Occipital lobe (tissue), 3 donors: ENCODE measurements at places on chromosomes 11 and 22. TPM values are rescaled to one million over a fixed set of nuclear protein-coding genes. Genes with fewer than 3 reads are reported as not detected.

DNA sequence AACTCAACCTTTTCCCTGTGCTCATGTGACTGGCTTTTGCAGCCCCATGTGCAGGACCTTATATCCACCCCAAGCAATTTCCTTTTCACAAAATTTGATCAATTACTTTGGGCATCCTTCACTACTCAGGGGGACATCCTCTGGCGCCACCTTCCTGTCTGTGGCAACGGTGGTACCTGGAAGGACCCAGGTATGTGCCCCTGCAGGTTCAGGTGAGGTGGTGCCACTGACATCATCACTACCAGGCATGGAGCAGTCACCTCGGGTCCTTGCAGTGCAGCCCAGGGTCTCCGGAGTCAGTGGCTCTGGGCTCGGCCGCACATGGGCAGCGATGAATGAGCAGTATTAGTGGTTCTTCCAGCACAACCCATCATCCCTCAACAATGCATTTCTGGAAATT is 37.7 kb upstream of the B3GAT1 start:
- no peak for DNase-seq

GRCh38 chr11:121932646-121933185 is 183.3 kb downstream of the BLID start:
- DNase-seq: no peak

Gene HSPB2
- 0.31 TPM for total RNA-seq

Gene CCDC89
- 0.47 TPM for total RNA-seq

Gene KCNC1
- 7.3 TPM for total RNA-seq

GRCh38 chr11:116234989-116235568 is 537.7 kb downstream of the BUD13 start:
- no peak for DNase-seq

DNA sequence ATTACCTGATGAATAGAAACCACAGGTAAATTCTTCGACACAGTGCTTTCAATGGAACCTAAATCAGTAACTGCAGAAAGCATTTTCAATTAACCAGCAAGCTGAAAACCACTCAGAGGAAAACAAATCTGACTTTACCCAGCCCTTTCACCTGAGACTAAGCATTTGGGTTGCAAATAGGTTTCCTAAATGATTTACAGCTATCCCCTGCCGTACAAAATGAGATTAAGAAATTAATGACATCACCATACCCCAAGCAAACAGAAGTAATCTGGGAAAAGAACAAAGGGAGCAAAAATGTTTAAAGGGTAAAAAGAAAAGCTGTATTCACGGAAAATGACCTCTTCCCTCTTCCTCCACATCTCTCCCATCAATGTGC is 584 bp downstream of the NOX4 start:
- no peak for DNase-seq

Gene TEX54
- not detected for total RNA-seq

DNA sequence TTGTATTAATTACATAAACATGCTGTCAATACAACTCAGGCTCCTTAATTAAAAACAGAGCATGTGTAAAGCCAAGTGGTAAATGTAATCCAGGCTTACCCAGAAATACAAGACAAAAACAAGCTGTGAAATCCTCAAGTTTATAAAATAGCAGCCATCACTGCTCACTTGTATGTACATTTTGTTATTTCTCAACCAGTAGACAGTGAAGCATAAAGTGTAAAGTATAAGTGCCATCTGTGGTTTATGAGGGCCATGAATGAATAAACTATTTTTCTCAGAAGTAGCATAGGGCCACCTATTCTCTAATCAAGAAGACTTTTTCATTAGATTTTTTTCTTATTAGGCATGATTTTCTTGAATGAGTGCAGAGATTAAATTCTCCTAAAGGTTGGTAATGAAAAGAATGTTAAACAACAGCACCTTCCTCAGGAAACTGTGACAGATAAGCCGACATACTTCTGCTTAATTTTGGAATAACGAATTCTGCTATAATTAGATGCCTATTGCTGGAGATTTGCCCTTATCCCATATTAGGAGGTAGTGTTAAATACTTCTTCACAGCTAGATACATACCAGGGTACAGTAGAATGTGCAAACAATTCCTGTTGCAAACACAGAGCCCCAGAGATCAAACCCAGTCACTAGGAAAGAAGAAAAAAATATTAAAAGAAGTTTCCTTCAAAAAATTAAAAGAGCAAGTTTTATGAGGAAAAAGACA is 13.0 kb downstream of the SLC5A12 start:
- no peak for DNase-seq

DNA sequence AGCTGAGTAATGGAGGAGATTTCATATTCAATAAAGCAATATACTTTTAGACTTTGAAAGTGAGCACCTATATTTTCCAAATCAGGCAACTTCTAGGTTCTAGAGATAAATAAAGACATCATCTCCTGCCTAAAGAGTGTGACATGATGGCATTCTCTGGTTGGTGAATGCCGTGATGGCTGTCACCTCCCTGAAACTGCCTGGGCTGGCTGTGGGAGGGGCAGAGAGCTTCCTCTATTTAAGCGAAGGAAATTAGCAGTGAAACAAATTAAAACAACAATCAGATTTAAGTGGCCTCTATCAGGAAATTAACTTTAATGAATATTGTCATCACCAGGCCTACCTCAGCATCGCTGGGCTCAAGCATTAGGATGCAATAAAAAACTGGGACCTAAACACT is 113.9 kb downstream of the ARL14EP start:
- DNase-seq: no peak

DNA sequence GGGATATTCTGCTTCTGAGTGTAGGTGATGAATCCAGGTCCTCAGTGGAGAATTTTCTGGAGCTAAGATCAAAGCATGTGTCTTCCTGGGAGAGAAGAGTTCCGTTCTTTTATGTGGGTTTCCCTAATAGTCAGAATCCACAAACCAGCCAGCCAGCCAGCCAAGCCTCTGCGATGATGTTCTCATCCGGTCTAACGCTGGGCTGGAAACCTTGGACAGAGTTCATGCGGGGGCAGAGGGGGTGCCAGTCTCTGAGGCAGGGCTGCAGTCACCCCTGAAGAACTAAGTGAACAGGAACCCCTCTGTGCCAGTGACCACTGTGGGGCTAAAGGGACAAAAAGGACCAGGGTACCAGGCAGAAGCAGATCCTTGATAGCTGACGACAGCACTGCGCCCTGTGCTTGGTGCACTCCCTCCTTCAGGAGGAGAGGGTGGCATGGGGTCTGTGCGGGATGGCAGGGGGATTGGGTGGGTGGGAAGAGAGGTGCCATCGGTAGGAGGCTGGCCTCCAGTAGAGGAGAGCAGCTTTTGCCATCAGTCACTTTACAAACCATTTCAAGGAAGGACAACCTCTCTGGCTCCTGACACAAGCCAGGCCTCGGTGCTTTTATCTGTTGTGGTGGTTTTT is 27.1 kb downstream of the ADAMTS15 start:
- no peak for DNase-seq

Gene VPREB3
- not detected for total RNA-seq

Gene SLC5A4
- not detected for total RNA-seq

Gene ANO9
- not detected for total RNA-seq

DNA sequence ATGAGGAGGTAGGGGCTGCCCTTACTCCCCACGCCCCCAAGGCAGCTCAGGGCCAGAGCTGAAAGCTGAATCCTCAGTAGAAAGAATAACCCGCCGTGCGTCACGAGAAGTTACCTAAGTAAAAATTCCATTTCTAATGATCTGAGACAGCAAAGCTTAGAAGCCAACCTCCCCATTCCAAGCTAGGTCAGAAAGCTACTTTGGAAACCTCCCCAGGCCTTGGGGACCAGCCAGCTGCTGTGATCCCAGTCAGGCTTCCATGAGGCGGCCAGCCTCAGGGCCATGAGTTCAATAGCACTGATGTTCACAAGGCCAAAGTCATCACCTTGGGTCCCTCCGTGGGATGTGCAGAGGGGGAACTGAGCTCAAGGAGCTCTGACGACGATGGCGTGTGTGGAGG is 6.9 kb downstream of the SHISAL1 start:
- no peak for DNase-seq

GRCh38 chr11:121514432-121515334 is 61.9 kb upstream of the SORL1-AS1 start:
- DNase-seq: no peak

Gene SLC22A25
- under 0.01 TPM for total RNA-seq

DNA sequence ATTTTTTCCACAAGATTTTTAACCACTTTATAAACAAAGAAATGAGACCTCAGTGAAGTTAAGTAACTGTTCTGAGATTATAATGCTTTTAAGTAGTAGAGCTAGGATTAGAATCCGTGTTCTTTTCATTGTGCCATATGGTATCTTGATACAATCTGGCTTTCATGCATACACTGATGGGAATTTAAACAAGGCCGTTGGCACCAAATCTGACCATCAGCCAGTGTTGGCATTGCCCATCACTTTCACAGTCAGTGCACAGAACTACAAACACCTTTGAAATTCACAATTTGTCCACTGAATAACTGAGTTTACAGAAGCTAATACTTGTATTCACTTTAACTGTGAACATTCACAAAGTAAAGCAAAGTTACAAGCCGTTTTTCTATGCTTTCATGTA is 1228.0 kb downstream of the TBC1D22A start:
- no peak for DNase-seq

Gene C22orf42
- total RNA-seq: not detected

Gene NCAPD3
- 11.4 TPM for total RNA-seq

- no peak for DNase-seq
These were observed 128.4 kb downstream of the BUD13 start for GRCh38 chr11:116644201-116644940.

GRCh38 chr22:49525360-49525759 is 302.3 kb downstream of the BRD1 start:
- DNase-seq: no peak

- no peak for DNase-seq
These were observed 972.8 kb downstream of the OPCML start for GRCh38 chr11:132559331-132560036.

GRCh38 chr11:83336993-83337392 is 50.8 kb upstream of the CCDC90B start:
- no peak for DNase-seq

DNA sequence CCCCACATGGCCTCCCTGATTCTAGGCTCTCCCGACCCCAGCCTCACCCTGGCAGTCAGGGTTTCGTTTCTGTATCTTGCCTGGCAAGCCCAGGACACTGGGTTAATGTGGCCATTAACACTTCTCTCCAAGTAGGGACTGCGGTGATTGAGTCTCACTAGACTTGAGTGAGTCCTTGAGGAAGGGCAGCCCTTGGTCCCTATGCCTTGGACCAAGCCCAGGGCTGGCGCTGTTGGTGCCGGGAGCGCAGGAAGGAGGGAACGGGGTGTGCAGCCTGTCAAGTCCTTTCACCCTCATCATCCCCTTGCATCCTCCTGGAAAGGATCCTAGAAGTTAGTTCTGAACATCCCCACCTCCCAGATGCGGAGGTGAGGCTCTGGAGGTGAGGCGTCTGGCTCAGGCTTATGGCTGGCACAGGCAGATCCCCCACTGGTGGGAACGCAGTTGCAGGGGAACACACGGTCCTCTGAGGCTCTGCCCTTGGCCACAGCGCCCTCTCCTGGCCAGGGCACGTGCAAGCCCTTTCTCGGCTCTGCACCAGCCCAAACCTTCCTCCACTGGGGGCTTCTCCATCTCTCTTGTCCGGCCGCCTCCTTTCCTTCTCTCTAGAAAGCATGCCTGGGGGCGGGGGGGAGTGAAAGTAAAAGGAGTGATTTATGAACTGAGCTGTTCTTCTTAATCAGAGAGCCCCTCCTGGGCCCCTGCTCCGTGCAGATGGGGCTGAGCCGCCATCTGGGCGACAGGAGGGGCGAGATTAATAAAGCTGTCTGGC is 56.7 kb downstream of the TP53I11 start:
- DNase-seq: no peak

Gene CFAP300
- 4.8 TPM for total RNA-seq
